ENCODE measurements at places on chromosomes 13 and 19.

- DNase-seq, result peak; percentile 91
Measured at GRCh38 chr13:79936368-79937136, 404.4 kb downstream of the SPRY2 start.

DNA sequence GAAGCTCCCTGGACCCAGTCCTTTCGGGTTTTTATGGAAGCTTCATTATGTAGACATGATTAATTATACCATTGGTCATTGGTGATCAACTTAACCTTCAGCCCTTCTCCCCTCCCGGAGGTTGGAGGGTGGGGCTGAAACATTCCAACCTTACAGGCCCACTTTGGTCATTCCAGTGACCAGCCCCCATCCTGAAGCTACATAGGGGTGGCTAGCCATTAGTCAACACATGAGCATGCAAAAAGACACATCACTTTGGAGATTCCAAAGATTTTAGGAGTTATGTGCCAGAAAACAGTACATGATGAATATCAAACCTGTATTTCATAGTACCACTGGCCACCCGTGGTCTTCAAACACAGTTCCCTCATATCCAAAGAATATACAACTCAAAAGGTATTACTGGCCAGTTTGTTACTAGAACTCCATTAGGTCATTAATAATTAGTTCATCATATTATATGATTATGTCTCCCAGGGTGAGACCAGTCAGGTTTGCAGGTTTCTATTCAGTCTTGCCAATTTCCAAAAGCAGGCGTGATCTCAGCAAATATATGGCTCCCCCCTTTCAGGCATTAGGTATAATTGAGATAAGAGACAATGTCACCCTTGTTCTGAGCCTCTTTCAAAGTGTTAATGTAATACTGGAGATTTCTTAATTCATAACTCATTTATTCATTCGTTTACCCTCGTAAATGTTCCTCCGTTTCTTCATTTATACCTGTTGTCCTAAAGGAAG lies 11.1 kb downstream of the PPP5C start:
- DNase-seq, result no peak

DNA sequence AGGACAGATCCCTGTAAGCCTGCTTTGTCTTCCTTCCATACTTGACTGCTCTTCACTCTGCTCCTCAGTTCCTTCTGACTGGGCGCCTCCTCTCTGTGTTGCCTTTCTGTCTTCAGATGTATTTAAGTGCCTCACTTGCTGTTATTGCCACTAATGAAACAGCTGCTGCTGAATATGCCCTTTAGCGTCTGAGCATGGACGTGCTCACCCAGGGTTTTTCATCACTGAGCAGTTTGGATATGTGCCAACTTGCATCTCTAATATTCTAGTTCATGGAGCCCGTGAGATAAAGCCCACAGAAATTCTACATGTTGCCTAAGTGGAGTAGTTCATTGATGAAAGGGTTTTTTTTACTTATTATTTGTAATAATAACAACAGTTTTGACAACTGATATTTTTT lies 198.2 kb downstream of the MYO16 start:
- DNase-seq, result no peak

GRCh38 chr19:12800923-12801465 lies 606 bp downstream of the PRDX2 start:
- DNase-seq, result peak; percentile 35

DNA sequence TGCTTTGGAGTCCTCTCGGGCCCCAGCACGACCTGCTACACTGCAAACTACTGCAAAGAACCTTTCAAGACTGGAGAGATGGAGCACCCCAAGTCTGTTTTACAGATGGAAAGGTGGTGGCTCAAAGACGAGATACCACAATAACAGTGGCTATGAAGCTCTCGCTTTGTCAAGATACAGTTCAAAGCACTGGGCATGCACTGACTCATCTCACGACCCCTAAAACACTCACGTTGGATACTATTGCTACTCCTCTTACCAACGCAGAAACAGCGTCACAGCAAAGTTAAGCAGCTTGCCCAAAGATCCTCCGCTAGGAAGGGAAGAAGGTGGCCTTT lies 24.0 kb upstream of the LAIR1 start:
- no peak for DNase-seq

DNA sequence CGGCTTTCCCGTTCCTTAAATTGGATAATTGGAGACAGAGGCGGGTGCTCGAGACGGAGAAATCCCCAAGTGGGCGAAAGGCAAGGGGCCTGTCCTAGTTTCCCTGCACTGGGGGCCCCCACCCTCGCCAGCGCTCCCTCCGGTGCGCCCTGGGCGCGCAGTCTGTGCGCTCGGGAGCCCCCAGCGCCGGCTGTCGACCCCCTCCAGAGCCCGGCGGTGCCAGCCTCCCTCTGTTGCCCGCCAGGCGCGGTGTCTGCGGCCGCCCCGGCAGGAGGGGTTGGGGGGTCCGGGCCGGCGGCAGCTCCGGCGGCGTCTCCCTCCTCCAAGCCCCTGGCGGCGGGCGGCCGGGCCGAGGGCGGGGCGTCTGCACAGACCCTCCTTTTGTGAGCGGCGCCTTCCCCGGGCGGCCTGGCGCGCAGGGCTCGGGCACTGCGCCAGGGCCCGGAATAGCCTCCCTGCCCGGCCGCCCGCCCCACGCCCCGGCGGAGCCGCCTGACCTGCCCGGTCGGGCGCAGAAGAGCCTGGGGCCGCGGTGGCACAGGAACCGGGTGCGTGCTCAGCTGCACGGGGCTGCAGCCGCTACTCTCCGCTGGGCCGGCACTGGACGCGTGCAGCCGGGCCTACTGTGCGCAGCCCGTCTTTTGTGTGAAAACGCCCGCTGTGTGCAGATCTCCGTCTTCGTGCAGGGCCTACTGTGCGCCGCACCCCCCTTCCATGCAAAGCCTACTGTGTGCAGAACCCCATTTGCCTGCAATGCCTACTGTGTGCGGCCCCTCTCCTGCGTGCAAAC lies 13.2 kb downstream of the GADD45B start:
- DNase-seq, result peak; percentile 69

DNA sequence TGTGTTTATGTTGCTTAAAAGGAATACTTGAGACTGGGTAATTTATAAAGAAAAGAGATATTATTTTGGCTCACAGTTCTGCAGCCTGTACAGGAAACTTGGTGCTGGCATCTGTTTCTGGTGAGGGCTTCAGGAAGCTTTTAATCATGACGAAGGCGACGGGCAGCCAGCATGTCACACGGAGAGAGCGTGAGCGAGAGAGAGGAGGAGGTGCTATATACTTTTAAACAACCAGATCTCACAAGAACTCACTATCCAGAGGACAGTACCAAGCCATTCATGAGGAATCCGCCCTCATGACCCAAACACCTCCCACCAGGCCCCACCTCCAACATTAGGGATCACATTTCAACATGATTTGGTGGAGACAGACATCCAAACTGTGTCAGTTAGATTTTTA lies 163.4 kb upstream of the TSC22D1 start:
- no peak for DNase-seq

DNA sequence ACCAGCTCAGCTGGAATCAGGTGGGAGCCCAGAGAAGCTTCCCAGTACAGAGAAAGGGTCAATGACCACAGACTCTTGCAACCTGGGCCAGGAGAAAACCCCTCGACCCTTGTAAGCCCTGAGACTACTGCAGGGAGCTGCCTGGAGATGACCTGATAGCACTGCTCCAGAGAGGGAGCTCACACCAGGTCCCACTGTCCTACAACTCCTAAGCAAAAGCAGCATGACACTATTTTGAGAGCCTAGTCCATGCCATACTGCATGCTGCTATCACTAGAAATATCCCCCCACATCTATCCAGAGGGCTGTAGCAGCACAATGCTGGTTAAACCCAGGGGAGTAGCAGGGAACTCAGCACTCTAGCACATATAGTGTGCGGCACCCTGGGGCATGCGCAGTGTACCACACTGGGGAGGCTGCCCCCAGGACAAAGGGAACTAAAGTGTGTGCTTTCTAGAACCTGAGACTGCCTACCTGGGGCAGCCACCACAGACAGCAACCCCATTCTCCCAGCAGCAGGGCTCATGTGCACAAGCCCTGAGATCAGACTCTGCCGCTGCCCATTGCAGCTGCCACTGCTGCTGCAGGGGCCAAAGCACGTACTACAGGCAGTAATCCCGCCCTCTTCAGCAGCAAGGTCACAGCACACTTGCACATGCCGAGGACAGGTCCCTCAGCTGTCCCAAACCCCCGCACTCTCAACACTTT lies 27.1 kb upstream of the N4BP2L1 start:
- no peak for DNase-seq
